Caki2 (cell line): ENCODE measurements at places on chromosomes 11 and 22. TPM values are rescaled to one million over a fixed set of nuclear protein-coding genes. Genes with fewer than 3 reads are reported as not detected.
A peak's percentile ranks its signal among the peaks of the same experiment; 100 is the strongest.

GRCh38 chr11:103730131-103730940, 306.1 kb upstream of the DDI1 start:
- no peak for DNase-seq

TIMM10 gene
- 27.5 and 40.9 TPM in 2 replicates for total RNA-seq

GRCh38 chr11:44637487-44637886, 72.0 kb downstream of the CD82 start:
- no peak for DNase-seq

APOL4 gene
- total RNA-seq, result not detected in 2 replicates

GRCh38 chr11:45209891-45210699, 63.7 kb downstream of the PRDM11 start:
- no peak for DNase-seq

DNA sequence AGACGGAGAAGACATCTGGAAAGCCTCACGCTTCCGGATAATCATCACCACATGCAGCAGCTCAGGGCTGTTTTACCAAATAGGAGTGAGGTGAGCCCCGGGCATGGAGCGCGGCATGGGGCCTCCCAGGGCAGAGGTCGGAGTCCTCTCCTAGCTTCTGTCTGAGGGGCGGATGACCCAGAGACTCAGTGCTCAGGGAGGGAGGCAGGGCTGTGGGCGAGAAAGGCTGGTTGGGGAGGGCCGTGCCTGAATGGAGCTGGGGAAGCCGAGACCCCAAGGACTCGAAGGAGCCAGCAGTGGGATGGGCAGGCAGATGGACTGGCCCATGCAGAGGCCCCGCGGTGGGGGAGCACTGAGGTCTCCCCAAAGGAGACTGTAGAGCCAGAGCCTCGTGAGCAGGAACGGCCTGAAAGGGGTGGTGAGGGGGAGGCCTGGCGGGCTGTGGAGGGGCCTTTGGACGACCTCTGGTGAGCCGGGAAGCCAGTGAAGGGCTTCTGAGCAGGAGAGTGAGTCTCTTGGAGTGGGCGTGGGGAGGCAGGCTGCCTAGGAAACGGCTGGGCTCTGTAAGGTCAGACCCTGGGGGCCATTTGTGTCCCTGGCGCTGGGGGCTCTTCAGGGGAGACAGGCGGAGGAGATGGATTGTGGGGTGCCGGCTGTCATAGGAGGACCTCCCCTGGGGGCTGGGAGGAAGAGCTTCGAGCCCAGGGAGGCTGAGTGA, 24.7 kb upstream of the PANX2 start:
- no peak for DNase-seq

P4HA3 gene
- total RNA-seq, result 0.06 and 0.57 TPM in 2 replicates

DNA sequence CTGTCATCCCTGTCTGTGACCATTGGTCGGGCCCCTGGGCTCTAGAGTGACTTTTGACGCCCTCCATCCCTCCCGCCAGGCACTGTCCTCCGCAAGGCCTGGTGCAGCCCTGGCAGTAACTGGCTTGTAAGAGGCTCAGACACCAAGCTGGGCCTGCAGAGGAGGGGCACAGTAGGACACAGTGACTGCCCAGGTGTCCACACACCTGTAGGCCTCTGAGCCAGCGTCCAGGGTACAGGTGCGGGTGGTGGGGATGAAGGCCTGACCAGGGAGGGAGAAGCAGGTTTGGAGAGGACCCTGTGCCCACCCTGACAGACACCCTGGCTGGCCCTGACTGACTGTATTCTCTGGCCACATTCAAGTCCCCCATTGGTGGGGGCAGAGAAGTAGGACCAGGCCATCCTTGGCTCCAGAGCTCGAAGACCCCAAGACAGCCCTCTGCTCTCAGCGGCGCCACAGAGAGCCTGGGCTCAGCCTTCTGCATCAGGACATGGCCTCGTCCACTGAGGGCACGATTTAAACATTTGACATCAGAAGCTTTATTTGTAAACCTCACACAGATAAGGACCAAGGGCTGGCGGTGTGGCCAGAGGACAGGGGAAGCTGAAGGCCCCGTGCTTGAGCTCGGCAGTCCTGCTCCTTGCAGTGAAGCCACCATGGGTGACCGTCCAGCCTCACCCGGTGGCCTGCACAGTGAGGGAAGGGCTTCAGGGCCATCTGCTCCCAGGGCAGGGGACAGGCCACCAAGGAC, 31.4 kb downstream of the PPIL2 start:
- DNase-seq, result no peak

- no peak for DNase-seq
Measured at GRCh38 chr11:81669935-81670543, 1063.6 kb downstream of the FAM181B start.

DNA sequence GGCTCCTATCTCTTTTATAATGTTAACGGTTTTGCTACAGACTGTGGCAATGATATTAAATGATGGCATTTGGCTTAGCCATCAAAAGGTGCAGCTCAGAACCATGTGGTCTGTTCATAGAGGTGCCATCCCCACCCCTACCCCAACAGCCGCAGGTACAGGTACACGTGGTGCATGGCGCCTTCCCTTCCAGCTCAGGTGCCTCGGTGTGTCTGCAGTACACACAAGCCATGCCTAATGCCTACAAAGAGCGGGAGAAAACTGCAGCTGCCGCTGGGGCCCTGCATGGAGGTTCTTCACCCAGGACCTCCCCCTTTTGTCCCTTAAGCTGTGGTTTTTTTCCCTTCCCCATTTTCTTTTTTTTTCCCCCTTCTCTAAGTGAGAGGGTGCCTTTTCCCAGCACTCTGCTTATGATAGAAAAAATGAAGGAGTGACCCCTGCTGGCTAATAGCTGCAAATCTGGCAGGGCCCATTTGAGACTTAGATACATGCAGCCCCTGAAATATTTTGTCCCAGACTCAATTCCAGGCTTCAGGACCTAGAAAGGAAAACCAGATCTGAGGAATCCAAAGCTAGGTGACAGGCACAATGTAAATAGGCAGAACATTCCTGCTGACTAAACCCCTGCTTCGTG, 6.5 kb downstream of the OR52M1 start:
- DNase-seq, result no peak

- DNase-seq, result no peak
Measured at GRCh38 chr11:62593434-62594044, 2.2 kb upstream of the TUT1 start.

GRCh38 chr11:113991170-113991569, 16.3 kb downstream of the HTR3A start:
- peak; percentile 33 for DNase-seq

NAALADL1 gene
- 0.88 TPM in 1 of 2 replicates, not detected in the other for total RNA-seq

- no peak for DNase-seq
Measured at GRCh38 chr11:64458997-64459396, 100.0 kb downstream of the RPS6KA4 start.

GRCh38 chr22:28025866-28026575, 107.0 kb upstream of the PITPNB start:
- DNase-seq, result no peak

MSANTD4 gene
- total RNA-seq, result 3.4 and 10.1 TPM in 2 replicates

CCDC116 gene
- total RNA-seq, result 0.07 TPM in 1 of 2 replicates, not detected in the other

DNA sequence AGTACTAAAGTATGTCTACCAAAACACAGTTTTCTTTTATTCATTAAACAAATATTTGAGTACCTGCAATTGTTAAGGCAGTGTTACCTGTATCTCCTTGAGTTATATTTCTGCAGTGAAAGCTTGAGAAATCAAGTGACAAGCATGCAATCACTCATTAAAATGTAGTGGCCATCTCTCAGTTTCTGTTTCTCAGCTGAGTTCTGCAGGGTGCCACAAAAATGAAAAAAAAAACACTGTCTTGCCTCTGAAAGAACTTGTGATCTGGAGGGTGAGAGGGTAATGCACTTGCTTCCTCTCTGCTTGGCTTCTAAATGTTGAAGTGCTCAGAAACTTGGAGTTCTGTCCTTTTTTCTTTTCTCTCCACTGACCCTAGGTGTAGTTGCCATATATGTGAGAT, 6.8 kb downstream of the QSER1 start:
- DNase-seq, result no peak

ARAP1 gene
- total RNA-seq, result 45.6 and 92.8 TPM in 2 replicates

DNA sequence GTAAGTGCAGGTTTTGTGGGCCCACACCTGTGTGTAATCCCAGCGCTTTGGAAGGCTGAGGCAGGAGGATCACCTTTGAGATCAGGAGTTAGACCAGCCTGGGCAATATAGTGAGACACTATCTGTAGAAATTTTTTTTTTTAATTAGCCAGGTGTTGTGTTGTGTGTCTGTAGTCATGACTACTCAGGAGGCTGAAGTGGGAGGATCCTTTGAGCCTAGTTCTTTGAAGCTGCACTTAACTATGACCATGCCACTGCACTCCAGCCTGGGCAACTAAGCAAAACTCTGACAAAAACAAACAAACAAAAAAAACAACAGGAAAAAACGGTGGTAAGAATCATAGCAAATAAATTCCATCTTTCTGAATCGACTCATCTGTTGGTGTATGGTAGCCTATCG, 268.6 kb upstream of the PDGFD start:
- no peak for DNase-seq

DNA sequence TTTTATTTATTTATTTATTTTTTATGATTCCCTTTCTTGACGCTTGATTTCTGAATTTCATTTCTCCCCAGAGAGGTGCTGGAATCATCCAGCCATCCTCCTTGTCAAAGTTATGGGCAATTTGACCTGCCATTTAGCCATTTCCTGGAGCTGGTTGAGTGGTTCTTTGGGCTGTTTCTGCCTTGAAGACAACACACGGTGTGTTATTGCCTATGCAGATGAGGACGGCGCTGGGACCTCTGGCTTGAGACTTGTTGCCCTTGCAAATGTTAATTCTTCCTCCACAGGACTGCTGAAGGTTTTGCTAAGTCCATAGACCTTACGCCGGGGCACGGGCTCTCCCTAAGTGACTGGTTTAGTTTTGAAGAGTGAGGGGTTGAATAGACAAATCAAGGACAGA, 147.9 kb upstream of the PLET1 start:
- no peak for DNase-seq

GRCh38 chr22:20206709-20207215, 55.9 kb upstream of the CCDC188 start:
- DNase-seq, result peak; percentile 54

DNA sequence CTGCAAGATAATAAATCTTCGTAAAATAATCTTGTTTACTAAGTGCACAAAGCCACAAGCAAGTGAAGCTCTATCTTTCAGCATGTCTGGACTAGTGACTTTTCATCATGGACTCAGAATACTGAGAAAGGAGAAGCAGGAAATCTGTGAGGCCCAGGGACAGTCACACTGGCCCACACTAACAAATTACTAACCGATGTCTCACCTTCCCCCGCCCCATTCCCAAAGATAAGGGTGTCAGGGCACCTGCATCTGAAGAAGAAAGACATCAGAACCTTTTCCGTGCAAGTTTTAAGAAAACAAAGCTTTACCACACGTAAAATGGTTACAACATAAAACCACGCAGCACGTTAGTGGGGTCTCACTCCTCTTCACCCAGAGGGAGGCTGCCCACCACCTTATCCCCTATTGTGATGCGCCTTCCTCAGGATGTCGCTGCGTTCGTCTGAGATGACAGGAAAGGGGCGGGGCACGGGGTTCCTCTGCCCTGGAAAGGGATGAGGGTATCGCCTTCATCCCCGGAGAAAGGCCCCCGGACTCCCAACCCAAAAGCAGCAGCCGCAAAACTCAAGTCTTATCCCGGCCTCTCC, 616 bp downstream of the BTBD10 start:
- DNase-seq, result peak; percentile 83

DNA sequence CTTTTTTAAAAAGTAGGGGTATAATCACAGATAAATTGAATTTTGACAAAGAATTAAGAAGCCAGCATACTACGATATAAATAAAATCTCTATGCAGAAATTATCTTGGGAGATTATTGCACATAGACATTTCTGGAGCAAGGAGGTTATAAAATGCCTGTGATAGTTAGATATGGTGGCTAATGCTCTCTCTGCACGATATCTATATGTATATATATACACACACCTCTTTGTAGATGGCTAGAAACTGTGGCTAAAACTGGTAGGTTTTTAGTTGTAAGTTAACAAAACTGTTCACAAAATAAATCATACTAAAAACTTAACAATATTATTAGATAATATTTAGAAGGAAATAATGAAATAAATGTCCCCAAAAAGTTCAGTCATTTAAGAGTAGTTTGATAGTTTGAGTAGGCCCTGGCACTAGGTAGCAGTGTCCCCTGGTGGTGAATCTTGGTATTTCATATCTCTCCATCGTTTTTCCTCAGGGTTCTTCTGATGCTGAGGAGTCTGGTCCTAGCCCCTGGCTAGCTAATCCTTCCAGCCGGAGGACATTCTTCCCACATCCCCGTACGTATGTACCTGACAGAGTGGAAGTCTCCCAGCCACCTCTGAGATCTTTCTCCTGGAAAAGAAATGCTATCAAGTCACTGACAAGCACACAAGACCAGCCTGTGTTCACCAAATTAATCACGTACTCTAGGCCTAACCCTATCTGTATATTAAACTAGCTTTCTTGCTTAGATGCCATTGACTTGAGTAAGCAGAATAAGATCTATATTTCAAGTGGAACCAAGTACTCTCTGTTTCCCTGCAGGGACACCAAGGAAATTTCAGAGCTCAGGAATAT, 32.2 kb downstream of the ART5 start:
- DNase-seq, result peak; percentile 31

- no peak for DNase-seq
Measured at GRCh38 chr11:118846181-118846935, 37.3 kb upstream of the CXCR5 start.

- no peak for DNase-seq
Measured at GRCh38 chr11:121236115-121237001, 56.2 kb upstream of the SC5D start.

P2RX6 gene
- total RNA-seq, result 8.6 and 9.2 TPM in 2 replicates

DNA sequence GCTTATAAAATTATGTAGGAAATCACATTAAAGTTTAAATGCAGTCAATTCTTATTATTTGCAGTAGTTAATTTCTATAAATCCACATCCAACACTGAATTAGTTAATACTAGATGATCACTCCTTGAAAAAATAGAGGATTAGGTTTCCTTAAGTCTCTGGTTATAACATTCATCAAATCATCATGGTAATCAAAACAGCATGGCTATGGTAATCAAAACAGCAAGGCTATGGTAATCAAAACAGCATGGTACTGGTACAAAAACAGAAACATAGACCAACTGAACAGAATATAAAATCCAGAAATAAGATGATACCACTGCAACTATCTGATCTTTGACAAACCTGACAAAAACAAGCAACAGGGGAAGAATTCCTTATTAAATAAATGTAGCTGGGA, 814.6 kb upstream of the CCDC179 start:
- DNase-seq, result no peak

C11orf91 gene
- total RNA-seq, result not detected in 2 replicates

PGR gene
- not detected in 2 replicates for total RNA-seq

DNA sequence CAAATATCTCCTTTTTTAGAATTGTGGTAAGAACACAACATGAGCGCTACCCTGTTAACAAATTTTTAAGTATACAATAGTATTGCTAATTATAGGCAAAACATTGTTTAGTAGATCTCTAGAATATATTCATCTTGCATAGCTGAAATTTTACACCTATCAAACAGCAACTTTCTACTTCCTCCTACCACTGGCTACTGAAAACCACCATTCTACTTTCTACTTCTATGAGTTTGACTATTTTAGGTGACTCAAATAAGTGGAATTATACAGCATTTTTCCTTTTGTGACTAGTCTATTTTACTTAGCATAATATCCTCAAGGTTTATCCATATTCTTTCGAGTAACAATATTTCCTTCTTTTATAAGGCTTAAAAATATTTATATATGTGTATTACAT, 128.4 kb downstream of the FAM76B start:
- DNase-seq, result no peak
